CD4-positive, alpha-beta T cell treated with Interleukin-17A for 4 hours (primary cell): ENCODE measurements at places on chromosomes 7 and 10.

DNA sequence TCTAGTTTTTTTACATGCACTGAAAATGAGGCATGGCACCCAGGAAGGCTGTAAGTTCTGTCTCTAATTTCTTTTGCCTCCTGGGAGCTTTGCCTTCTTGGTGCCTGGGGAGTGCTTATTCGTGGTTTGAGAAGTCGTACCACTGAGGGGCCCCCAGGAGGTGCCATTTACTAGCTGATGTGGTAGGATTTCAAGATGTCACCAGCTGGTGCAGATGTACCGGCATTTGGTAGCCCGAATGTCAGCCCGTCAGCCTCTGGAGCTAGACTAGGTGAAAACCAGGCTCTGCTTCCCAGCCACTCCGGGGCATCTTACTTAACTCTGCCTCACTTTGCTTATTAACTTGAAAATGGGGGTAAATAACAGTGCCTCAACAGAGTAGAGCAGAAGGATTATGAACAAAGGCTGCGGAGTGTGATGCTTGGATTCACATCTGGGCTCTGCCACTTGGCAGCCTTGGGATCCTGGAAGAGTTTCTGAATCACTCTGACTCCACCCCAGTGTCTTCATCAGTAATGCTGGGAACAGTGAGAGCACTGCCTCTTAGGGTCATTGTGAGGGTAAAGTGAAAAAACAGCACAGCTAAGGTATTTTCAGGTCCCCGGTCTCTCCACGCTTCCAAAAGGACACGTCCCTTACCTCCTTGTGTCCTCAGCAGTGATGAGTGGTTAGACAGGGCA lies 31.4 kb upstream of the BTBD16 start:
- DNase-seq: no peak

GRCh38 chr7:73519867-73520672 lies 2.0 kb downstream of the BAZ1B start:
- peak; percentile 32 for DNase-seq

GRCh38 chr7:112357136-112357535 lies 93.1 kb upstream of the IFRD1 start:
- no peak for DNase-seq

DNA sequence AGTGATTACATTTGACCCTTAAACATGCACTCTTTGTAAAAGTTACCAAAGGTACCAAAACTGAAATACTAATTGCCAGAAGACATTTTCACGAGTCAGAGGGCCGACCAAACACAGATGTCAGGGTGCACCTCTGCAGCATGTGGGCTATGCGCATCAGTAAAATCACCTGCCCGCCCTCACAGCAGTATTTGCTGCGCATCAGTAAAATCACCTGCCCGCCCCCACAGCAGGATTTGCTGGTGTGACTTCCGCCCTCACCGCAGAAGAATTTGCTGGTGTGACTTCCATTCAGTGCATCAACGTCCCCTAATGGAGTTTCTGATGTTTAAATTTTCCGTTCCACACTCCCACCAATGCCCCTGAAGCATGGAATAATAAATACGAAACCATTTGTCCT lies 202.9 kb downstream of the PTPRN2 start:
- DNase-seq: no peak

DNA sequence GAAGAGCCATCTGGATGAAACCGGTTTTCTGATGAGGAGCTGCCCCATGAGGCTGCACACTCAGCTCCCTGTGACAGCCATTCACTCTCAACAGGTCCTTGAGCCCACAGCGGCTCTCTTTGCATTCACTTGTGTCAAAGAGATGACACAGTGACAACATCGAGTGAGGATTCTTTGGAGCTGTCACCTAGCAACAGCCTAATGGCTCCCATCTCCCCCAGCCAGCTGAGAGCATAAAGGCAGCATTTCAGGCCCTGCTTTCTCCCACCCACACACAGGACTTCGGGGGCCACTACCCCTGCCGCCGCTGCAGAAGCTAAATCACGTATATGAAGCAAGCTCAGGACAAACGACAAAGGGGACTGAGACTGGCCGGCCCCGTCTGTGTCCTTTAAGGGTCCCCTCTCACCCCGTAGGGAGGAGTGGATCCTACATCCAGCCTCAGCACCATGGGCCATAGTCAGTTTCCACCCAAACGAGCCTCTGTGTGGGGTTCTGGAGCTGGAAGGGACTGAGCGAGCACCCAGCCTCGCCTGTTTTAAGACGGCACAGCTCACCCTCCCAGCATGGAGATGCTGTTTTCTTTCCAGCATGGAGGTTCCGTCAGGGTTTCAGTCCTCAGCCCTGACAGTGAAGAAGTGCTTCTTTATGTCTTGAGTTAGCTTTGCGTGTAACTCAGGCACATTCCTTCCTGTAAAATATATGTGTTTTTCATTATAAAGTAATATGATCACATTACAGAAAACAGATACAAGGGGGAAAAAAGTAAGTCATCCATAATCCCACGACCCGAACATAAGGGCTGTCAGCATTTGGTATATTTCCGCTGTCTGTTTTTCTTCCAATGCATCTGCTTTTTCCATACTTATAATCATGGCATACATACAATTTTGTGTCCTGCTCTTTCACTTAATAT lies 4.9 kb downstream of the CPA4 start:
- no peak for DNase-seq

GRCh38 chr10:44929356-44930255 lies 18.5 kb downstream of the TMEM72 start:
- no peak for DNase-seq

DNA sequence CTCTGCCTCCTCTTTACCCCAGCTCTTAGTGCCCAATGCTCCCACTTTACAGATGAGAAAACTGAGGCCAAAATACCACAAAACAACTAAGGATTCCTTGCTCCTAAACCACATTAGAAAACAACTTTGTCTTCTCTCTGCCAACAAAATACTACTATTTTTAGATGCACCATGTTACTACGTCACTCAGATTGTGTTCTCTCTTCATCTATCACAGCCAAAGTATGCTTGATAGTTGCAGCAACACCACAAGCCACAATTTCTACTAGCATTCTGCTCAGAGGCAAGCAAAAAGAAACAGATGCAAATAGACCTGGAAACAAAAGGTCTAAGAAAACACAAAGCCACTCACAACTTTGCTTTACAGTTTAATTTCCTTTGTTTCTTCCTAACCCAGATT lies 3.3 kb upstream of the PDE1C start:
- no peak for DNase-seq

DNA sequence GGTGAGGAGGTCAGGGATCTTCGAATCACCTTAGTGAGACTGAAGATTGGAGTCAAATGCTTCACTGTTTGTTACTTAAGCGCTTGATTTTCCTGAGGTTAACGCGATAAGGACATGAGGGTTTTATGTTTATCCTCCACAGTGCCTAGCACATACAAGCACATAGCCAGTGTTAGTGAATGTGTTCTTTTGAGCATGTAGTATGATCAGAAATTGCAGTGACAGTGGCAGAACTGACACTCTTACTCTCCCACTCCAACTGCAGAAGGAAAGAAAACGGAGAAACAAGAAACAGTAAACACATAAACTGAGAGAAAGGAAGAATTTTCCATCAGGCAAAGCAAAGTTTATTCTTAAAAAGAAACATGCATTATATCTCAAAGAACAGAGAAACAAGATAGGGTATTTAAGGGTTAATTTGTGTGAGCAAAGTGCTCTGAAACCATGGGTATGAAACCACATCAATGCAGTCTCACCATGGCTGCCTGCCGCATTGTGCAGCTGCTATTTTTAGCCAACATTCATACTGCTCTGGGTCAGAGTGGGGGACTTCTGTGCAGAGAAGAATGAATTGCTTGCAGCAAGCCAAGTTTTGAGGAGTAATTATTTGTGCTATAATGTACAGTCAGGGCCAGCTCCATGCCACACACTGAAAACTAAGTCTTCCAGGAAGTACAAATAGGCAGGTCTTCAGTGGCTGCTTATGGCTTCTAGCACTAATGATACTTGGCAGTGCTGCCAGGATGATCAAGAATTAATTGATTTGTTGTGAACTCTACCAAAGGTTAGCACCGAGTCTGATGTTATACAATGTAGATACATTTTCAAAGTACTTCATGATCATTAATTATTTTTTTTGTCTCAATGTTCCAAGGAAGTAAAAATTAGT lies 152.0 kb downstream of the MACC1 start:
- DNase-seq: no peak
